DND-41 (cell line): ENCODE measurements at places on chromosomes 4 and X.

DNA sequence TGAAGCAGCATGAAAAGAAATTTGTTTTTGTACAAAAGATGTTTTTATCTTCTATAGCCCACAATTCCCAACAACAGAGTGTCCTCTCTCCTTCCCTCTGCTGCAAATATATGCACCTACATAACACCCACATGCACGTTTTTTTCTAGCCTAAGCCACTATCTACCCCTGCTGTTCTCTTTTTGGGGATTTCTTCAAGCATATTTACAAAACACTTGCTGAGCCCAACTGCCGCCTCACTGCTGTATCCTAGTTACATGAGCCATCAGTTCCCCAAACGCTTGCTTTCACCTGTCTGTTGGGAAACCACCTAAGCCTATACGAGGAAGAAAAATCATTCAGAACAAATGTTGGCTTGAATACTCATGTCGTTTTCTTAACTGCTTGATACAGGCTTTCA, 127.2 kb downstream of the CHRNA9 start:
- no peaks in the 10 kb centered on the region for H3K27me3 ChIP-seq
- no peaks in the 10 kb centered on the region for H3K4me1 ChIP-seq
- DNase-seq, result no peak
- no peak overlapping the region for H3K4me3 ChIP-seq
- H3K36me3 ChIP-seq, result no peaks in the 10 kb centered on the region

- no peak overlapping the region for H3K27ac ChIP-seq
- H3K4me1 ChIP-seq, result peaks cover 6% of the 10 kb centered on the region; the same call in 1 of the 2 replicates
- H3K27me3 ChIP-seq, result peaks cover 9% of the 10 kb centered on the region
- DNase-seq, result no peak
- no peaks in the 10 kb centered on the region for H3K36me3 ChIP-seq
- no peak overlapping the region for H3K4me3 ChIP-seq
Observed at GRCh38 chr4:39631700-39632079, 7.0 kb downstream of the SMIM14 start.

DNA sequence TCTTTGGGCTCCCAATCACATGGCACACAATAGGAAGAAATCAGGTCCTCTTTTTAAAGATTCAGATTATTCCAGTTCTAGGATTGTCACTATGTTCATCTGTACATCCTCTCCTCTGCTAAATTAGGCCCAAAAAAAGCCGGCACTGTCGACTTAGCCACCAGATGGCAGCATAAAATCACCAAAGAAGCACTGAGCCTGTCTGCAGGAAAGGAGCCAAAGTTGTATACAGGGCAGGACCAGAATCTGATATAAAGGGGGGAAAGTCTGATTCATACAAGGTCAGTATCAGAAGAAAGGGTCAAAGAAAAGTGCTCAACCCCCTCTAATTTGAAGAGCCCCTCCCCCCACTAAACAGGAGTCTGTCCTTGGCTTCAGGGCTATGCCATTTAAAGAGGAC, 292.5 kb downstream of the CHIC1 start:
- no peak overlapping the region for H3K27ac ChIP-seq
- no peak overlapping the region for H3K4me3 ChIP-seq
- H3K36me3 ChIP-seq, result no peaks in the 10 kb centered on the region
- DNase-seq, result peak; percentile 69

- peaks cover 5% of the 10 kb centered on the region for H3K27me3 ChIP-seq
- no peak overlapping the region for H3K4me3 ChIP-seq
- no peak overlapping the region for H3K27ac ChIP-seq
- no peaks in the 10 kb centered on the region for H3K36me3 ChIP-seq
- no peak for DNase-seq
Observed at GRCh38 chr4:42101446-42101975, 50.9 kb downstream of the BEND4 start.

- DNase-seq, result no peak
- no peaks in the 10 kb centered on the region for H3K27me3 ChIP-seq
- no peaks in the 10 kb centered on the region for H3K36me3 ChIP-seq
- peaks cover 10% of the 10 kb centered on the region for H3K4me1 ChIP-seq
Observed at GRCh38 chrX:46967547-46967946, 55.3 kb downstream of the JADE3 start.

GRCh38 chr4:17236686-17237085, 275.2 kb downstream of the QDPR start:
- no peak overlapping the region for H3K27ac ChIP-seq
- no peaks in the 10 kb centered on the region for H3K4me1 ChIP-seq
- no peak overlapping the region for H3K4me3 ChIP-seq
- DNase-seq, result no peak
- no peaks in the 10 kb centered on the region for H3K36me3 ChIP-seq

DNA sequence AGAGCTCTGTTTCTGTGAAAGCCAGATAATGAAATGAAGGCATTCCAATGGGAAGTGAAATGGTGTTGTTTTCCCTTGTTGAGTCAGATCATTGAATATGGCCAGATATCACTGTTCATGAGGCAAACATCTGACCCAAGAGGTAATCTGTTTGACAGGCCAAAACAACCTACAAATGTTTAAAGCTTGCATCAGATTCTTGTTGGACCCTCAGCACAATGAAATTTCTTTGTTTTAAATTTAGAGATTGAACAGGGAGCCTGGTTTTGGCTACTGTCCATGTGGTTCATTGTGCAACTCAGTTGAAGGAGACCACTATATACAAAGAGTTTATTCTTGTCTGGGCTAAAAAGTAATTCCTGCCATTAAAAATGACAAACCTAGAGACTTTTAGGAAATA, 159.1 kb downstream of the AFF2 start:
- no peak for DNase-seq
- H3K27ac ChIP-seq, result no peak overlapping the region
- H3K36me3 ChIP-seq, result peaks cover 4% of the 10 kb centered on the region; the same call in 1 of the 2 replicates
- no peak overlapping the region for H3K4me3 ChIP-seq

DNA sequence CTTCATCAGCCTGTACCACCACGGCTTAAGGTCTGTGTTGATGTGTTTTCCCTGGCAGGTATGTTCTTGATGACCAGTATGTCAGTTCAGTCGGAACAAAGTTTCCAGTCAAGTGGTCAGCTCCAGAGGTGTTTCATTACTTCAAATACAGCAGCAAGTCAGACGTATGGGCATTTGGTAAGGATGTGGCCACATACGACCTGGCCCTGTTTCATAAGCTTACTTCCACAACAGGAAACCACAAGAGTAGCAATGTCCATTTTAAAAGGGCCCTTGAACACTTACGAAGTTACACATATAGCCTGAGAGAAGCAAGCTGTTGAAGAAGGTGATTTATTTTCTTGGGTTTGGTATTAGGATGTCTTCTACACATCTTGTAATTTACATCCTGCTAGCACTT, 46.1 kb downstream of the BMX start:
- no peak overlapping the region for H3K4me3 ChIP-seq
- H3K27me3 ChIP-seq, result no peaks in the 10 kb centered on the region
- no peak for DNase-seq

DNA sequence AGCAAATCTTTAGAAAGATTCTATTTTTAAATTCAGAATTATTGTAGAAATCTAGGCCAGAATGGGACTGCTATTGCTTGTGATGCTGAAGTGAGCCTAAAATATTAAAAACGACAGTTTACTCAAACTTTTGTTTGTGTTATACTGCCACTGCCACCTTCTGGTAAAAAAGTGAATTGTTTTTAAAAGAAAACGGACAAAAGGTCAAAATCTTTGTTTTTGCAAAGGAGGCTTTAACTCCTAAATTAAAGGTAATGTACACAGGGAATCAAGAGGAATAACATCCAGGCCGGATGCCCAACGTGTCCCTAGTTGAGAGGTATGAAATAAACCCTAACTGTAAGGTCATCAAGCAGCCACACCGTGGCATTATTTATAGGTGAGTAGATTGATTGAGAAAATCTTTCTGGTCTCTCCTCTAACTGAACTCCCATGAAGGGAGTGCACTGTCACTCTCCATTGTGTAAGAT, 338.3 kb upstream of the GALNT7 start:
- no peak overlapping the region for H3K27ac ChIP-seq
- peaks cover 11% of the 10 kb centered on the region for H3K27me3 ChIP-seq
- H3K36me3 ChIP-seq, result no peaks in the 10 kb centered on the region
